ENCODE measurements at places on chromosomes 7 and 10. TPM values are rescaled to one million over a fixed set of nuclear protein-coding genes. Genes with fewer than 3 reads are reported as not detected.

The EBLN1 gene
- total RNA-seq, result not detected

The ODAD2 gene
- 4.1 TPM for total RNA-seq

The DNAJB12 gene
- total RNA-seq, result 21.6 TPM

The PON3 gene
- total RNA-seq, result 0.62 TPM

The IGF2BP3 gene
- total RNA-seq, result 165 TPM

The CFAP69 gene
- 3.3 TPM for total RNA-seq

The CALCR gene
- 1.2 TPM for total RNA-seq

The NACAD gene
- total RNA-seq, result 6.0 TPM

GRCh38 chr10:79137826-79138225 is 69.1 kb downstream of the ZMIZ1 start:
- H3K4me3 ChIP-seq, result no peak overlapping the region
- peaks cover 70% of the 10 kb centered on the region for H3K4me1 ChIP-seq
- no peaks in the 10 kb centered on the region for H3K27me3 ChIP-seq

DNA sequence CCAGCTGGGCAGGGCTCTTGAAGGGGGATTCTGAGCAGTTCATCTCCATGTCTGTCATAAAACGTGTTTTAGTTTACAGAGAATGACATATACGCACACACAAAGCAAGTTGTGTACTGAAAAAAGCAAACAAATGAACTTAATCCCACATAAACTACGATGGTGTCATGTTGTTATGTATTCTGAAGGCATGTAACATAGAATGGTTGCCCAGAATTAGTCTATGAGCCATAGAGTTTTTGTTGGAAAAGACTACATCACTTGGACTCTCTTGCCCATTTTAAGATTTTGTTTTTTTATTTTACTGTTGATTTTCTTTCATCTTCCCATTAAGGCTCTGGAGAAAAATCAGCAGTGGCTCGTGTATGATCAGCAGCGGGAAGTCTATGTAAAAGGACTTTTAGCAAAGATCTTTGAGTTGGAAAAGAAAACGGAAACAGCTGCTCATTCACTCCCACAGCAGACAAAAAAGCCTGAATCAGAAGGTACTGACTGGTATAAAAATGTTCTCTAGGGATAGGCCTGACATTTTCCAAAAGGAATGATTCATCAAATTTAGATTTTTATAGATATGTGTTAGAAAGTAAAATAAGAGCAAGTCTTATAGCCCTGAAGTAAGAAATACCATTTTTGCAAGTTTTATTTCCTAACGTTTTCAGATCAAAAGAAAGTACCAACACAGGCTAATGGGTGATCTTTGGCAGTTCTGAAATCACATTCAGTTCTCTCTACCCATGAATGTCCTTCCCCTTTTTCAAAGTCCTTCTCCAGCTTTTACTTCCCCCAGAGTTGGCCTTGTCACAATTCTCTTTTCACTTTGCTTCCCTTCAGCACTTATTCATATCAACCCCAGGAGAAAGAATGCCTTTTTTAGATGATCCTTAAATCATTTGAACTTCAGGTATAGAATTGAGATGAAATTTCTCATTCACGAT is 18.9 kb downstream of the CEP55 start:
- peaks cover 55% of the 10 kb centered on the region for H3K36me3 ChIP-seq
- no peak overlapping the region for H3K4me3 ChIP-seq
- DNase-seq, result no peak
- peaks cover 5% of the 10 kb centered on the region for H3K4me1 ChIP-seq
- H3K27me3 ChIP-seq, result no peaks in the 10 kb centered on the region
- H3K27ac ChIP-seq, result no peak overlapping the region

GRCh38 chr7:42407021-42407710 is 170.2 kb upstream of the GLI3 start:
- no peak overlapping the region for H3K4me3 ChIP-seq
- no peak for DNase-seq
- no peak overlapping the region for H3K27ac ChIP-seq
- H3K27me3 ChIP-seq, result no peaks in the 10 kb centered on the region
- peaks cover 13% of the 10 kb centered on the region for H3K4me1 ChIP-seq

DNA sequence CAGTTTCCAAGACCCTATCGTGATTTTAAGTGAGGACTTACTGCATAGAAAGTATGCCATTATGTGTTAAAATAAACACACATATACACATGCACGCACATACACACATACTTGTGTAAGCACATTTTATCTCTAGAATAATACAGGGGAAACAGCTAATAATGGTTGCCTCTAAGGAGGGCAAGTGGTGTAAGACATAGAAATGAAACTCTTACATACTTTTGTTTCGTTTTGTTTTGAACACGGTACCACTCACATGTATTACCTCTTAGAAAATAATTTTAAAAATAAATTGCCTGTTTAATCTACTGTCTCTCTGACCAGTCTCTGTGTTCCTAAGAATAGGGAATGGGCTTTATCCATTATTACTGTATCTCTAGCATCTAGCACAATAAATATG is 49.2 kb downstream of the HERPUD2 start:
- no peak overlapping the region for H3K27ac ChIP-seq
- no peaks in the 10 kb centered on the region for H3K36me3 ChIP-seq
- H3K4me1 ChIP-seq, result peaks cover 46% of the 10 kb centered on the region
- no peak for DNase-seq
- no peaks in the 10 kb centered on the region for H3K27me3 ChIP-seq

DNA sequence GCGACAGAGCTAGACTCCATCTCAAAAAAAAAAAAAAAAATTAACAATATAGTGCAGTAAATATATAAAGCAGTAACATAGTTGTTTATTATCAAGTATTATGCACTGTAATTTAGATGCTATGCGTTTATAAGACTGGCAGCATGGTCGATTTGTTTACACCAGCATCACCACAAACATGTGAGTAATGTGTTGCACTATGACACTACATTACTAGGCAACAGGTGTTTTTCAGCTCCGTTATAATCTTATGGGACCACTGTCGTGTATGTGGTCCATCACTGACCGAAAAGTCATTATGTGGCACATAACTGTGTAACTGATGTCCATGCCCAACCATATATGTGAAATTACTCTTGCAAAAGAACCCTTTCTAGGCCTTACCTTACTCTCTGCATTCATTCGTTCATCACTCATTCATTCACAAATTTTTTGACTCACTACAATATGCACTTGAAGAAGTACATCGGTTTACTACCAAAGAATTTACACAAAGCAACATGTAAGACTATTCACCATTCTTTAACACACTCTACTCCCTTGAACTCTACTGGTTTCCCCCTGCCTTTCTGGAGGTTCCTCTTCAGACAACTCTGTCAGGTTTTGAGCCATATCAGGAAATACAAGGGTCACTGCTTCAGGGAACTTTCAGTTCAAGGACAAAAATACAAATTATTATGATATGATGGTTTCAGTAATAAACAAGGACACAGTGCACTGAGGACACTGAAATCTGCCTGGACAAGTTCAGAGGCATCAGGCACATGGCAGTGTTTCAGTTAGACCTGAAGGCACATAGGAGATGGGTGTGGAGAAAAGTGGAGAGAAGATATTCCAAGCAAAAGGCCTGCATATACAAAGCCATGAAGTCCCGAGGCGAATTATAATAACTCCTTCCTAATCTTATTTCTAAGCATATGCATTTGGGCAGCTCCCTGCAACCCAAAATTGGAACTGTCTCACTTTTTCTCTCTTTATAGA is 17.4 kb downstream of the ITGB1 start:
- H3K27me3 ChIP-seq, result no peaks in the 10 kb centered on the region
- peaks cover 3% of the 10 kb centered on the region for H3K36me3 ChIP-seq
- no peak for DNase-seq
- peaks cover 74% of the 10 kb centered on the region for H3K4me1 ChIP-seq

DNA sequence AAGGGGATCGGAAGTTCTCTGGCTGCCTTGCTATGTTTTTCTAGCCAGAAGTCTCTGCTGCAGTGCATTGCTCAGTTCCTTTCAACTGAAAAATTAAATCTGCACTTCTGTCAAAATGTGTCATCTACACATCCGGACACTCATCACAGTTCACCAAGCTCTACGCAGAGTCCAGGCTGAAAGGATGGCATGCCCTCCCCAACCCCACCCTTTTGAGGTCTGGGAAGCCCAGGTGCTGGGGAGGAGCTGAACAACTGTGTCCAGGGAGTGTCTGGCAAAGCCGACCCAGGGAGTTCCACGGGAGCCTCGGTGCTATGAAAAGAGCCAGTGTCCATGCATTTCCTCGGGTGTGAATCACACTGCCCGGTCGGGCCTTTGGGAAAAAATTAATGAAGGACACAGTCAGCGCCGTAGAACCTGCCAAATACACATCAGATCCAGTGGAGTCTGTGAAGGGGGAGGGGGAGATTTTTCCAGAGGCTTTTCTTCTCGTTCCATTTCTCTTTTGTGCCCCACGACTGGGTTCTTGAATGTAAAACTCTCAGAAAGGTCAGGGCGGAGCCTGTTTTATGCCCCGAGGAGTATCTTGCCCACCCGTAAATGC is 757 bp upstream of the PALS2 start:
- H3K36me3 ChIP-seq, result no peaks in the 10 kb centered on the region

DNA sequence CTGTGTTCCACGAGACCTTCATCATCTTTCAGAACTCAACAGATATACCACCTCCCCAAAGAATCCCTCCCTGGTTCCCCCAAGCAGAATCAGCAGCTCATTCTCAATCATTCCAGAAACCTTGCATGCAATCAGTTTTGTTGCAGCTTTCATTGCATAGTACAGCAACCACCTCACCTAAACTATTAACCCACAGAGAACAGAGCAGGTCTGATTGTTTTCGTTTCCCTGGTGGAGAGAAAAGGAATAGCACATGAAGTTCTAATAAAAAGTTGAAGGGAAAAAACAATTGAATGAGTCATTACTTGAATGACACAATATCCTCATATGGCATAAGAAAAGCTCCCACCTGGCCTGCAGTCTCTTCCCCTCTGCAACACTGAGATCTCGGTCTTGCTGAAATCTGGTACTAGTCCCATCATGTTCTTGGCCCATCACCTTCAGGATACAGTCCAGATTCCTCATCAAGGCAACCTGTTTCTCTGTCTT is 147.1 kb upstream of the GDF10 start:
- peaks cover 17% of the 10 kb centered on the region for H3K36me3 ChIP-seq
- H3K4me1 ChIP-seq, result peaks cover 8% of the 10 kb centered on the region
- no peak overlapping the region for H3K27ac ChIP-seq
- no peaks in the 10 kb centered on the region for H3K27me3 ChIP-seq
- no peak for DNase-seq
- no peak overlapping the region for H3K4me3 ChIP-seq

DNA sequence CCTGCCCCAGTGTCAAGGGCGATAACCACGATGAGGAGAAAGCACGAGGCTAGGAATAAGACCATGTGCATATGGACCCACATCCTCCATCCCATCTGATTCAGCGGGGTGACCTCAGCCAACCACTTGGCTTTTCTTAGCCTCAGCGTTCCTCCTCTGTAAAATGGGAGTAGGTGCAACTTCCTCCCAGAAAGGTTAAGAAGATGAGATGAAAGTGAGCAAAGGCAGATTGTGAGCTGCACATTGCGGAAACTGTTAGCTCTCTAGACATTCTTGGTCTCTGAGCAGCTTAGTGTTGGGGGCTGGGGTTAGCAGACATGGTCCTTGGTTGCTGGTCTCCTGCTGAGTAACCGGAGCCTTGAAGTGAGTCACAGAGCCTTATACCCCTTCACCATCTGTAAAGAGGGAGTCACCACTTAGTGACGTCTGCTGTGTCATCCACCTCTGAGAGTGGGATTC is 497.3 kb upstream of the GALNT17 start:
- no peak overlapping the region for H3K27ac ChIP-seq
- H3K27me3 ChIP-seq, result peaks cover 12% of the 10 kb centered on the region
- peaks cover 38% of the 10 kb centered on the region for H3K4me1 ChIP-seq
- no peak overlapping the region for H3K4me3 ChIP-seq

- peaks cover 26% of the 10 kb centered on the region for H3K4me1 ChIP-seq
- no peak for DNase-seq
- H3K4me3 ChIP-seq, result no peak overlapping the region
- no peaks in the 10 kb centered on the region for H3K36me3 ChIP-seq
- no peaks in the 10 kb centered on the region for H3K27me3 ChIP-seq
- no peak overlapping the region for H3K27ac ChIP-seq
Measured at GRCh38 chr10:30857803-30858202, 173.9 kb downstream of the ZNF438 start.

DNA sequence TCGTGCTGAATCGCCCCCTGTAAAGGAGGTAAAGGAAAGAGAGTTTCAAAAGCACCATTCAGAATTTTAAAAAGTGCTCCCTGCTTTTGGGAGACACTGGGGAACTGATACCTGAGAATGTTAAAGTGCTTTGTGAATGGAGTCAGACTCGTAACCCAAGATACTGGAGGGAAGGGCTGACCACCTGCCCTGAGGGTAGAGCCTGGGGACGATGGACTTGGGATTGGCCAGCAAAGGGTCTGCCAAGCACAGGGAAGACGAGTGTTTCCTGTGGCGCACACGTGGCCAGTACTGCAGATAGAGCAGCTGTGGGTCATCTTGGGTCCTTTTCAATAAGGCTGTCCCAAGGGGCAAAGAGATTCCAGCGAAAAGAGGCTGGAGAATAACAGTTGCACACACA is 1284.1 kb upstream of the AUTS2 start:
- no peak for DNase-seq
- peaks cover 11% of the 10 kb centered on the region for H3K36me3 ChIP-seq
- no peak overlapping the region for H3K4me3 ChIP-seq
- peaks cover 11% of the 10 kb centered on the region for H3K4me1 ChIP-seq

DNA sequence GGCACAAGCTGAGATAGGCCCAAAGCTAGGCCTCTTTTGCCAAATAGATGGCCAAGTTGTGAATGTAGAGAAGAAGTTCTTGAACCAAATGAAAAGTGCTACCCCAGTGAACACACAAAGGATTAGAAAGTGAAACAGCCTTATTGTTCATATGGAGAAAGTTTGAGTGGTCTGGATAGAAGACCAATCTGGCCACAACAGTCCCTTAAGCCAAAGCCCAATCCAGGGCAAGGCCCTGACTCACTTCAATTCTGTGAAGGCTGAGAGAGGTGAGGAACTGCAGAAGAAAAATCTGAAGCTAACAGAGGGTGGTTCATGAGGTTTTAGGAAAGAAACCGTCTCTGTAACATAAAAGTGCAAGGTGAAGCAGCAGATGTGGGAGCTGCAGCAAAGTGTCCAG is 18.7 kb upstream of the ATP6V0A4 start:
- no peaks in the 10 kb centered on the region for H3K36me3 ChIP-seq
- H3K4me1 ChIP-seq, result peaks cover 6% of the 10 kb centered on the region
- no peak overlapping the region for H3K4me3 ChIP-seq
- no peak overlapping the region for H3K27ac ChIP-seq
- DNase-seq, result no peak

GRCh38 chr10:58651040-58651439 is 138.4 kb downstream of the BICC1 start:
- no peaks in the 10 kb centered on the region for H3K27me3 ChIP-seq
- no peaks in the 10 kb centered on the region for H3K36me3 ChIP-seq
- H3K4me3 ChIP-seq, result no peak overlapping the region
- peaks cover 11% of the 10 kb centered on the region for H3K4me1 ChIP-seq
- H3K27ac ChIP-seq, result peak overlapping the region; percentile 51

DNA sequence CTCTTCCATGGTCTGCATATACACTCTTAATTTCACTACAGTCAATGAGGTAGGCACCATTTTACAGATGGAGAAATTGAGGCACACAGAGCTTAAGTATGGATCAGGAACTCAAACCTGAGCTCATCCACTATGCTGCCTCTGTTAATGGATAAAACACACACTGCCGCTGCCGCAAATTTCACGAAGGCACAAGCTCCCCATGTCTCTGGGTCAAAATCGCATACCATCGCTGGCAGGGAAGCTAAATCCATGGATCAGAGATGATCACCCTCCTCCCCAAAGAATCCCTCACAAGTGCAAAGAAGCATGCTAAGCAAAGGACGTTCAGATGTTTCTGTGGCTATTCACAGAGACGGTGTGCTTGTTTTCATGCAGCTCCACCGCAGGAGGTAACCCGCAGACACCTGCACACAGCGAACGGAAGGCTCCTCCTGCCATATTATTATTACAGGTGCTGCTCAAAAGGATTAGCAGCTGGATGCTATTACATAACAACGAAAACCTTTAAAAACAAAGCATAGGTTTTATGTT is 109.3 kb downstream of the UBE2H start:
- H3K27me3 ChIP-seq, result no peaks in the 10 kb centered on the region
- peak overlapping the region; percentile 39 for H3K4me3 ChIP-seq
- peak overlapping the region; percentile 97 for H3K27ac ChIP-seq
- peaks cover 73% of the 10 kb centered on the region for H3K4me1 ChIP-seq
- H3K36me3 ChIP-seq, result peaks cover 6% of the 10 kb centered on the region
